NCI-H524 treated with DMSO at 0.1 percent for 48 hours (cell line): ENCODE measurements at places on chromosomes 16 and 17.

GRCh38 chr16:29844575-29845331 is 18.3 kb downstream of the CDIPT start:
- DNase-seq, result no peak

GRCh38 chr17:3688852-3689261 is 7.1 kb downstream of the P2RX5 start:
- no peak for DNase-seq

GRCh38 chr16:51119973-51120729 is 30.9 kb downstream of the SALL1 start:
- DNase-seq, result no peak

GRCh38 chr17:80941743-80942422 is 49.8 kb upstream of the CHMP6 start:
- DNase-seq, result no peak

GRCh38 chr17:35906926-35907637 is 23.5 kb downstream of the RDM1 start:
- DNase-seq, result no peak

- DNase-seq, result no peak
These were observed 7.9 kb downstream of the TPSD1 start for GRCh38 chr16:1263591-1264344.

DNA sequence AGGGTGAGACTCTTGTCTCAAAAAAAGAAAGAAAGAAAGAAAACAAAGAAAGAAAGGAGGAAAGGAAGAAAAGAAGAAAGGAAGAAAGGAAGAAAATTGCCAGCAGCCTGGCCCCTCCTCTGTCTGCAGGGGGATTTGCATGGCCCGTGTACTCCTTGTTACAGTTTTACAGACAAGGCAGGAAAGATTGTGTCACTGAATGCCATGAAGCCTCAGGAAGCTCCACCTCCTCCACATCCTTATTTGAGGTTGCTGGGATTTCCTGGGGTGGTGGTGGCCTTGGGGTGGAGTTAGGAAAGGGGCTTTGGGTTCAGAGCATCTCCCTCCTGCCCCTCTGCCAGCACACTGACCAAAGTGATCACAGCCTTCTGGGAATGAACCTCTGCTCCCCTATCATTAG is 23.6 kb downstream of the CFAP20 start:
- no peak for DNase-seq

GRCh38 chr16:84156342-84156784 is 11.3 kb downstream of the DNAAF1 start:
- no peak for DNase-seq

DNA sequence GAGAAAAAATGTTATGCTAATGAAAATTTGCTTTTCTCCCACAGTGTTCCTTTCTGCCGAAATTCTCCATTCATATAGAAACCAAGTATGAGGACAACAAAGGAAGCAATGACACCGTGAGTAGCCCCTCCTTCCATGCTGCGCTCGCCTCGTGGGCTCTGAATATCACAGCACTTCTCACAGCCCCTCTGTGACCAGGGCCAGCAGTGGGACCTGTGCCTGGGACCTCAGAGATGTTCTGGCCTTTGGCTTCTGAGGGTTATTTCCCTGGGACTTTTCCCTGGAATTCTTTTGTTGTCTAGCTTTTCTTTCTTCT is 139.6 kb upstream of the NOL11 start:
- DNase-seq, result no peak

DNA sequence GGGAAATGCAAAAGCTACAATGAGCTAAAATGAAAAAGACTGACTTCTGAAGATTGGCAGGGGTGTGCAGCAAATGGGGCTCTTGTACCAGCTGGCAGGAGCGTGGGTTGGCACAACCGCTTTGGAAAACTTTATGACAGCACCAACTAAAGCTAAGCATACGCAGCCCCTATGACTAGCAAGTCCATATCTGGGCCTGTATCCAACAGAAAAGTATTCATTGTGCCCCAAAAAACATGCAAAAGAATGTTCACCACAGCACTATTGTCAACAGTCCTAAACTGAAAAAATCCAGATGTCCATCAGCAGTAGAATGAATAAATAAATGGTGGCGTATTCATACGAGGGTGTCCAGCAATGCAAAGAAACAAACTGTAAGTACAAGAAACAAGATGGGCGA is 22.6 kb upstream of the ITGA3 start:
- DNase-seq, result no peak

- DNase-seq, result no peak
These were observed 13.2 kb downstream of the GABARAPL2 start for GRCh38 chr16:75579281-75579834.

DNA sequence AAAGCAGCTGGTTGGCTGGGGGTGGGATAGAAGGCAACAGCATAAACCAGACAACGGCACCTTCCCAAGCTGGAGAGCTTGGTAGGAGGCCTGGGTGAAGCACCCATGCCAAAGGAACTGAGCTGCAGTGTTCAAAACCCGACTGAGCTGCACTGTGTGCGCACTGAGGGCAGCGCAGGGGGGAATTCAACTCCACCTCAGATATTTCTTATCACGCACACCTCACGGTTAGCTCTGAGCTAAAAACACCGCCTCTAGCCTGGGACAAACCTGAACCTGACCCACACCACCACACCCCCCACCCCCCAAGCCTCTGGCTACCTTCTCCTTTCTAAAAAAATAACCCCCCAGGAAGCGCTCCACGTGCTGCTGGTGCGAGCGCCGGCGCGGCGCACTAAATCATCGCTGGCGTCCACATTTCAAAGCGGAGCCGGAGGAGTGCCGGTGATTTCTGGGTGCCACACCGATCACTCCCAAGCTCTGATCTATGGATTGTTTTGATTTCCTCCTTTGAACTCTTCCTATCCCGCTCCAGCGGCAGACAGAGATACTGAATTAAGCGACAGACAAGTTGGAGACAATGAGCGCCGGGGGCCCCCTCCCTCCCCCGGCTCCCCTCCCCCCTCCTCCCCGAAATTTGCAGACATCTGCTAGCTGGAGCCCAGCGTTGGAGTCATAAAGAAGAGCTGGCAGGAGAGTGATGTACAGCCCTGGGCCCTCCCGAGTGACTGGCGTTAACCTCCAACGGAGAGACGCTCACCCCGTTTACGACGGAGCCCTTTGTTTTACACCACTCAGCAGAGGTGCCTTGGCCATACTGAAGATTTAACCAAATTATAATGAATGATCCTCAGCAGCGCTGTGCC is 85.0 kb downstream of the NOG start:
- peak; percentile 42 for DNase-seq

DNA sequence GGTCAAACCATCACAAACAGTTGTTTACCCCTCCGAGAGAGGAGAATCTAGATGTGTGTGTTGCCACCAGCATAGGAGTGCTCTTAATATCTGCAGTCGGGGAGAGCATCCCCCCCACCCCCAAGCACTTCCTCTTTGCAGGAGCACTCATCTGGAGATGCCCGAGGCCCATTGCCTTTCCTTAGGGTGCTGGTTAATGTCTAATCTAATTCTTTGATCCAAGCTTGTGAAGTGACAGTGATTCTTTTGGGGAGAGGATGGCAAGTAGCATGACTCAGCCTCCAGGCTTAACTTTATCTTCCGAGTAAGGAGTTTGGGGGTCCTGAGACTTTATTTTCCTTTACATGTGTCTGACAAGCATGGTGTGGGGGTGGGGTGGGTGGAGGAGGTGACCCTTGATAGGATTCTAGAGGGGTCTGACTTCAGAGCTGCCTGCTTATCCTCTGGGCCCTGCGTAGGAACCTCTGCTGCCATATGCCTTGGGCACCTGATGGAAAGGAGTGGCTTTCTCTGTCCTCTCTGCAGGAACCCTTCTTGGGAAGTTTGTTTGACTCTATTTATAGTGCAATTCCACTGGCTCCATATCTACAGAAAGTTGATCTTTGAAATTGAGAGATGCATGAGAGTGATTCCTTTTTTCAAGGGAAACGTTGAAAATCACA is 207.1 kb downstream of the SPECC1 start:
- no peak for DNase-seq

GRCh38 chr17:60557805-60558204 is 31.8 kb upstream of the APPBP2 start:
- no peak for DNase-seq

- DNase-seq, result no peak
These were observed 1.7 kb upstream of the PRKCB start for GRCh38 chr16:23833960-23834685.

GRCh38 chr16:35255186-35255803 is 1795.9 kb downstream of the TP53TG3F start:
- no peak for DNase-seq

DNA sequence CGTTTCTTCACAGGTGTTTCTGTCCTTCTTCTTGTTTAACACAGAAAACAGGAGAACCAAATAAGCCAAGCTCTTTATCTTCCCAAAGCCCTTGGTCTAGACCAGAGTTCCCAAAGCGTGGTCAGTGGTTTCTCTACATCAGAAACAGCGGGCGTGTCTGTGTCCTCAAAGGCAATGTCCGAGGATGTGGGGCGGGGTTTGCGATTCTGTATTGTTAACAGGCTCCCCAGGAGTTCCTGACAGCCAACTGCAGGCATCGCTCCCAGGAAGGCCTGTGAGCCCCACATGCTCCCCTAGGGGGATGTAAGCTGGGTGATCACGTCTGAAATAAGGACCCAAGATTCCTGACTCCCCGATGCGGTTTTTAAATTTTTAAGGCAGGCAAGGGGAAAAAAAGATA is 28.4 kb upstream of the SLC25A19 start:
- no peak for DNase-seq

- no peak for DNase-seq
These were observed 4.6 kb downstream of the IFT20 start for GRCh38 chr17:28330671-28331070.

- no peak for DNase-seq
These were observed 78.1 kb downstream of the SEC14L1 start for GRCh38 chr17:77218902-77219301.

- no peak for DNase-seq
These were observed 27.1 kb downstream of the SLC13A5 start for GRCh38 chr17:6686026-6686425.
